Endothelial cell of umbilical vein (primary cell): ENCODE measurements at places on chromosomes 12 and 14. TPM values are rescaled to one million over a fixed set of nuclear protein-coding genes. Genes with fewer than 3 reads are reported as not detected.

- DNase-seq: peak; percentile 88
Observed at GRCh38 chr12:47080725-47081502, 1.2 kb upstream of the AMIGO2 start.

- peak; percentile 98 for DNase-seq
Observed at GRCh38 chr14:55807053-55807880, 227.3 kb downstream of the KTN1 start.

Gene CCDC88C
- polyA plus RNA-seq: 11.2 and 11.4 TPM in 2 replicates

DNA sequence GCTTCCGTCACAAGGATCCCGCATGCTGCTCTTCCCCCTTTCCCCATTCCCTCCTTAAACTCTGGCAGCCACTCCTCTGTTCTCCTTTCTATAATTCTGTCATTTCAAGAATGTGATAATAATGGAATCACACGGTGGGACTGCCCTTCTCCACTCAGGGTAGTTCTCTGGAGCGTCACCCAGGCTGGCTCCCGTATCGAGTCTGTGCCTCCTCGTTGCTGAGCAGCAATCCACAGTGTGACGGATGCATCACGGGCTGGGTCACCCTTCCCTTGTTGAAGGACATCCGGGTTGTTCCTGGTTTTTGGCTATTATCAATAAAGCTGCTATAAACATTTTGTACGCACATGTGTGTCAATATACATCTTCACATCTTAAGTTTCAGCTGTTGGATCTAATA is 5.7 kb upstream of the SYNE3 start:
- DNase-seq: no peak

- no peak for DNase-seq
Observed at GRCh38 chr12:124057691-124058090, 84.7 kb downstream of the ZNF664 start.

Gene BMP4
- polyA plus RNA-seq: 298 and 311 TPM in 2 replicates
